ENCODE measurements at places on chromosomes 13 and 19.

DNA sequence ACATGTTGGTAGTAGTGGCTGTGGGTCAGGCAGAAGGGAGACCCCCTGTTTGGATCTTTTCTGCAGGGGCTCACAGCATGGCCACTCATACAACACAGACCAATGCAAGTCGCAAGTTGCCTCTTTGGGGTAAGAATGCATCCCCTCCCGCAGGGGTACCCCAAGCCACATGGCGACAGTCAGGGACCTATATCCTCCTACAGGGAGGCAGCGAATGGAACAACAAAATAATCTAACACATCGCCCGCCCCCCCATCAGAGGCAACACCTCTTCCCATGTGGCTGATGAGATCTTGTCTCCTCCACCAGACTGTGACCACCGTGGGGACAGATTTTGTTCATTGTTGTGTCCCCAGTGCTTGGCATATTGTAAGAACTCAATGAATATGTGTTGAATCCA, 40.7 kb upstream of the PNMA8B start:
- ATAC-seq, result no peak

DNA sequence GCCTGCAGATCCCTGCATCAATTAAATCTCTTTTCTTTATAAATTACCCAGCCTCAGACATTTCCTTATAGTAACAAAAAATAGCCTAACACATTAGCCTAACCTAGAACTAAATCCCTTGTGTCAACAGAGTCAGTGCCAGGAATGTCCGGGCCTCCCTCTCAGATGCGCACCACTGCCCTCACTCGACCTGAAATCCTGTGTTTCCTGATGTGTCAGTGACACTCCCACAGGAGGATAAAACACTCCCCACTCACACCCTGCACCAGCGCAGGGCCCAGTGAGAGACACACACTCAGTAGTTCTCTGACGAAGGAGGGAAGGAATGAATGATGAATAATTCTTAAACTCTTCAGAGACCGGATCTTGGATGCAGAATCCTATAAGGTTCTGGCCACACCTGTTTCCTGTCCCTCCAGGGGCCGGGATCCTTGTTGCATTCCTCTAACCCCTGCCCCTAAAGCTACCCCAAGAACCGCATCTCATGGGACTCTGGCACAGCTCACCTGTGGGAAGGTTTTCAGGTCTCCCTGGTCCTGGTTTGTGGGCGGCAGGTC, 3.1 kb downstream of the CEACAM3 start:
- no peak for ATAC-seq

DNA sequence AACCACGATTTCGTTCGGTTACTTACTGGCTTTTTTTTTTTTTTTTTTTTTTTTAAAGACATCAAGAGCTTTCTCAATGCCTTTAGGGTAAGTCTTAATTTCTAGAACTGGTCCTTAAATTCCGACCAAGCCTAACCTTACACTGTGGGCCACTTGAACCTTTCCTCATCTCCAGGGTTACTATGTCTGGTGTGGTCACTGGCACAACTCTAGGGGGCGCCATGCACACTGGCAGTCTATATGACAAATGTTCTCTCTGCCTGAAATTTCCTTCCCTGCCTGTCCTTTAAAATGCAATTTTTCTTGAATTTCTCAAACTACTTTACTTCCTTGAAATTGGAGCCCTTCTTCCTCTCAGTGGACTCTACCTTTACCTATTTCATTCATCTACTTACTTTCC, 227.4 kb downstream of the KLF5 start:
- no peak for ATAC-seq

- ATAC-seq, result no peak
These were observed 2.8 kb upstream of the SLC7A1 start for GRCh38 chr13:29598321-29598720.

- ATAC-seq, result no peak
These were observed 104.6 kb downstream of the SOX1 start for GRCh38 chr13:112171570-112171965.

- peak; percentile 28 for ATAC-seq
These were observed 54.9 kb upstream of the ATP12A start for GRCh38 chr13:24625331-24625731.

GRCh38 chr19:3599776-3600187, 6.9 kb downstream of the TBXA2R start:
- ATAC-seq, result no peak

DNA sequence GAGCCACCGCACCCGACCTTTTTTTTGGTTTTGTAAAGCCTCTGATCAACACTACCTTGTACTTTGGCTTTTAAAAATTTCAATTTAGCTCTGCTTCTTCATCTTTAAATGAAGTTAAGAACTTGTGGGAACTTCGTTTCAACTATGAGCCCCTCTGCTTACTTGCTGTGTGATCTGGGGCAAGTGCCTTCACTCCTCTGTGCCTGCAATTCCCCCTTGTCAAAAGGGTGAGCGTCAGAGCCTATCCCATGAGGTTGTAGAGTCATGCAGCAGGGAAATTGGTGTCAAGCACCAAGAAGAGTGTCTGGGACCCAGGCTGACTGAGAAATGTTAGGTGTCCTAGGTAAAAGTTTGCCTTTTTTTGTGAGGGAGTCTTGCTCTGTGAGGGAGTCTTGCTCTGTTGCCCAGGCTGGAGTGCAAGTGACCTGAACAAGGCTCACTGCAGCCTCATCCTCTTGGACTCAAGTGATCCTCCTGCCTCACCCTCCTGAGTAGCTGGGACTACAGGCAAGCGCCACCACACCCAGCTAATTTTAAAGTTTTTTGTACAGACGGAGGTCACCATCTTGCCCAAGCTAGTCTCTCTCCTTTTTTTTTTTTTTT, 5.7 kb downstream of the VASP start:
- ATAC-seq, result no peak

DNA sequence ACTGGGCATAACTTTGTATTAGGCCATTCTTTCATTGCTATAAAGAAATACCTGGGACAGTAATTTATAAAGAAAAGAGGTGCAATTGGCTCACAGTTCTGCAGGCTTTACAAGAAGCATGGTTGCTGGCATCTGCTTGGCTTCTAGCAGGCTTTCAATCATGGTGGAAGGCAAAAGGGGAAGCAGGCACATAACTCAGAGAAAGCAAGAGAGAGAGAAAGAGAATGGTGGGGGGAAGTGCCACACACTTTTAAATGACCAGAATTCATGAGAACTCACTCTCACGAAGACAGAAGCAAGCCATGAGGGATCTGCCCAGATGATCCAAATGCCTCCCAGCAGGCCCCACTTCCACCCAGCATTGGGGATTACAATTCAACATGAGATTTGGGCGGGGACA, 179.7 kb downstream of the SPRY2 start:
- ATAC-seq, result no peak

GRCh38 chr19:10431254-10431942, 11.1 kb downstream of the PDE4A start:
- peak; percentile 14 for ATAC-seq

DNA sequence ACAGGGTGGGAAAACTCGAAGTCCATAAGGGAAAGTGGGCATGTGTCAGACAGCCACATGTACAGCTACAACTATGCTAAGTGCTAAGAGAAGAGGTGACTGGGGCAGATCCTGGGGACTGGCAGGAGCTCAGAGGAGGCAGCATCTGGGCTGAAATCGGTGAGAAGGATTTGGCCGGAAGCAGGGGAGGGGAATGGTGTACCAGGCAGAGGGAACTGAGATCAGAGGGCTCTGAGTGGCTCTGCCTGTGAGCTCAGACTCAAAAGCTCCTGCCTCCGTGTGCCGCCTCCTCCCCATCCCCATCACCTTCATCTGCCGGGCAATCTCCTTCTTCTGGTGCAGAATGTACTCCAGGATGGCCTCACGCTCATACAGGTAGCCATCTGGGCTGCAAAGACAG, 21.8 kb downstream of the NOSIP start:
- ATAC-seq, result no peak

Data from activated CD4-positive, CD25-positive, alpha-beta regulatory T cell treated with anti-CD3 and anti-CD28 coated beads, Interleukin-2, amount 50 U/mL, for 24 hours (primary cell).